Central memory CD8-positive, alpha-beta T cell (primary cell): ENCODE measurements at places on chromosomes 7 and 10.

DNA sequence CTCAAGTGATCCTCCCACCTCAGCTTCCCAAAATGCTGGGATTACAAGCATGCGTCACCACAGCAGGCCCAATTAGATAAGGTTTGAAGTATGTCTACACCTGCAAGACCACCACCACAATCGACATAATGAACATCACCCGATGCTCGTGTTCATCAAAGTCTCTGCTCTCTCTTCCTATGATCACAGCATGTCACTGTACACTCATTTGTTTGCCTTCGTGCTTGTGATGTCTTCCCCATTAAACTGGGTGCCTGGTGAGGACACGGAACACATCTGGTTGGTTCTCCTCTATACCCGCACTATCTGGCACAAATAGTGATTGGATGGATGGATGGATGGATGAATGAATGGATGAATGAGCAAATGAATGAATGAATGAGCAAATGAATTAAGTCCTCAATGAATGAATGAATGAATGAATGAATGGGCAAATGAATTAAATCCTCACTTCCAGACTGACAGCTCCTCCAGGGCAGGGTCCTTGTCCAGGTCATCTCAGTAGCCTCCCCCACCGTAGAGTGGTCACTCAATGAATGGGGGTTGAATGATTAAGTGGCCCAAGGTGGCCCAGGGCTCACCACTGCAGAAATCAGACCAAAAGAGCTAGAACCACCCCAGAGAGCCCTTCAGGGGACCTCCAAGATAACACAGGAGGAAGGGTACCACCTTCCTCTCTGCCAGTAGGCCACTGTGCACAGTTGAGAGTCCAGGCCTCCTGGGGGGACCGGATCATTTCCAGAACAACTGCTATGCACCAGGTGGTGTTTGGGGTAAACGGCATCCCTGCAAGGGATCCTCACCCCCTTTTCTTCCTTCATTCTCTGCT, 101.9 kb upstream of the TNRC18 start:
- DNase-seq, result no peak

- DNase-seq, result no peak
Observed at GRCh38 chr10:89966211-89966610, 264.8 kb downstream of the KIF20B start.

GRCh38 chr7:127901895-127902703, 129.1 kb downstream of the LRRC4 start:
- no peak for DNase-seq

DNA sequence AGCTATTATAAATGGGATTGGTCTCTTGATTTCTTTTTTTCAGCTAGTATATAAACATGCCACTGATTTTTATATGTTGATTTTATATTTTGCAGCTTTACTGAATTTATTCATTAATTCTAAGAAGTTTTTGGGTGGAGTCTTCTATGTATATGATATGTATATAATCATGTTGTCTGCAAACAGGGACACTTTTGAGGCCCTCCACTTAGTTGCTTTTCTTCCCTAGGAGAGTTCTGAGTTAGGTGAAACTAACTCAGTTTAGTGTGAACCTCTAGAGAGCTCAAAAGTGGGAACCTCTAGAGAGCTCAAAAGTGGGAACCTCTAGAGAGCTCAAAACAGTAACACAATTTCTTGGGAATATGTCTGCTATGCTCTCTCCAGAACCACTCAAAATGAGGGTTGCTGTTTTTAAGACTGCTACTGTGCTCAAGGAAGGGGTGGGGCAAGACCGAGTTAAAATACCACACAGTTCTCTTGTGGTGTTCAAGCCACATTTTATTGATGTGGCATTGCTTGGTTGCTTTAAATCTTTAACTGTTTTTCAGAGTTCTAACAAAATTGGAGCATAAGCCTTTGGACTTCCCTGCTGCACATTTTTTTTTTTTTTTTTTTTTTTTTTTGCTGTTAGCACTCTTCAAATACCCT, 13.2 kb downstream of the CCDC7 start:
- peak; percentile 43 for DNase-seq

DNA sequence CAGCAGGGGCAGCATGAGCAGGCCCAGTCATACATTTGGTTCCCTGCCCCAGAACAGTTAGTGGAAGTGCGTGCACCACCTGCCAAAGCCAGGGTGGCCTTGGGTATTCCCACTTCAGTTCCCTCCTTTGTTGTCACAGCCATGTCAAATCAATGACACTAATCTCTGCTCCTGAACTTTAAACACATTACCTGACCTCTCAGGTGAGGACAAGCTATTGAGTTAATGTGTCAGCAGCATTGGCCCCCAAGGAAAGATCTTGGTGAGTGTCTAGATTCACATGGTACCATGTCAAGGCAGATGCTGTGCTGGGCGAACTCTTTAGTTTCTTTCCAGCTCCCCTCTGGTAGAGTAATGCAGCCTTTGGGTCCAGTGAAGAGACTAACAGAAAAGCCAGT, 2.1 kb downstream of the CYP3A5 start:
- DNase-seq, result no peak

DNA sequence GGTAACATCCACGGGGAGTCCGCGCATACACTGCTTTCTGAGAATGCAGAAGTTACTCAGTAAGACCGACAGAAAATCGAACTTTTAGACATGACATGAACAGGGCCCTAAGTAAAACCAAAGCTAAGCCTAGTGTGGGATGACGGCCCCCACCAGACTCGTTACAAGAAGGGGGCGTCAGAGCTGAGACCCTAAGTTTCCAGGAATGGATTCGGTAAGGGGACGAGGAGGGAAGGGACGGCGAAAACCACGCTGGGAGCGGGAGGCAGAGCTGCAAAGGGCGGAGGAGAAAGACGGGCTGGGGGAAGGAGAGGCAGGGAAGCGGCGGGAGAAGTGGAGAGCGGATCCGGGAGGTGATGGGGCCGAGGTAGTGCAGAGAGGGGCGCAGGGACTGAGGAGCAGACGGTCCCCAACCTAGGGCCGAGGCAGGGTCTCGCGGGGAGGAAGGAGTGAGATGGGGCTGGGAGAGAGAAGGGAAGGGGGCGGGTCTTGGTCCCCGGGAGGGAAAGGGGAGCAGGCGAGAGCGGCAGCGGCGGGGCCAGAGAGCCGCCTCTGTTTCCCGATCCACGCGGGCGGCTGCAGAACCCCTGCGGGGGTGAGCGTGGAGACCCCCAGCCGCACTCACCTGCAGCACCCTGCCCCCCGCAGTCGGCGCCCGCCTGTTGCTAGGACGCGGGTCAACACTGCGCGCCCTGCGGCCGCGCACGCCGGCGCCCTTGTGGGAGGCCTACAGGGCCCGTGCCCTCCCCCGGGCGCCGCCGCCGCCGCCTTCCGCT, 513 bp downstream of the ODAD2 start:
- DNase-seq, result no peak

GRCh38 chr7:30309842-30310435, 25.5 kb downstream of the ZNRF2 start:
- no peak for DNase-seq

DNA sequence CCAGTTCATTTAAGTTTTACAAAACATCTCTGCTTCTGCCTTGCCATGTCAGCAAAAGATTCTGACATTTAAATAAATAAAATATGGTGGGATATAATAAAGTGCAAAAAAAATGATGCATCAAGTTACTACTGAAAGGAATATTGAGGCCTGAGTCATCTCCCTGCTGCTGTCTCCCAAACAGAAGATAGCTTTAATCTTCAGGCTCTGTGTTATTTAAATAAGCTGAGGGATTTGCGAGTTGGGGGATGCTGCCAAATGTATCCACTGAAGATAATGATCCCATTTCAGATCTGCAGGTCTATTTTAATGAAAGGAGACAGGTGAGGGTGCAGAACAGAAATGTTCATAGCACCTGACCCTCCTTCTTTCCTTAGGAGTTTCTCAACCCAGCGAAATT, 720.8 kb downstream of the AUTS2 start:
- no peak for DNase-seq

- DNase-seq, result no peak
Observed at GRCh38 chr10:48504141-48504885, 100.6 kb downstream of the ARHGAP22 start.

GRCh38 chr7:109343678-109344077, 774.0 kb downstream of the DNAJB9 start:
- DNase-seq, result no peak

DNA sequence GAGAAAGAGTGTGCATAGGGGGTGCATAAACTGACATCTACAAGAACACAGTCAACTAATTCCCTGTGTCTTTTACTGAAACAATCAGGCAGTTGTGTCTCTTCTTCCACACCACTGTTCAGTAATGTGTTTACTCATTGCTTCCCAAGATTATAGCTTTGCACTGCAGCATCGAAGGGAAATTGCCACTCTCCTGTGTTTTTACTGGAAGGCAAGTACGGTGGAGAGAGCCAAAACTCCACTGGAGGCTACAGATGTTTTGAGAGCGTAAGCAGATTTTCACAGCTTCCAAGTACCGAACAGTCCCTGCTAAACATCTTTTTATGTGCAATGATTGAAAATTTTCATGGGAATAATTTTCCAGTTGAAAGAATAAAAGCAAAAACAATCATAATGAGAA, 510.5 kb upstream of the AKR1E2 start:
- no peak for DNase-seq

DNA sequence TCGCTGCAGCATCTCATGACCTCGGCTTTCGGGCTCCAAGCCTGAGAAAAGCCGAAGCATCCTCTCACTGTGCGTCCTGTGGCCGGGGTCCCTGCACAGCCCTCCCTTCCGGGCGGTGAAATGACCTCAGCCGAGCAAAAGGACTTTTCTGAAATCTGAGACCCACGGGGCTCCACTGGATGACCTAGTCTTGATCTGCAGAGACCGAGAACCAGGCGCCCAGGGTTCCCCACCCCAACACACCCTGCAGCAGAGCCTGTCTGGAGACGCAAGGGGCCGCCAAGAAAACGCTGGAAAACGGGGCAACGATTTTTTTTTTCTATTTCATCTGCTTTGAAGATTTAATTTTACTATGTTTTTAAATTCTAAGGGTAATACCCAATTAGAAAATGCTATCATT, 31.7 kb downstream of the NPS start:
- DNase-seq, result no peak

- DNase-seq, result no peak
Observed at GRCh38 chr10:113003052-113003451, 53.0 kb downstream of the TCF7L2 start.

DNA sequence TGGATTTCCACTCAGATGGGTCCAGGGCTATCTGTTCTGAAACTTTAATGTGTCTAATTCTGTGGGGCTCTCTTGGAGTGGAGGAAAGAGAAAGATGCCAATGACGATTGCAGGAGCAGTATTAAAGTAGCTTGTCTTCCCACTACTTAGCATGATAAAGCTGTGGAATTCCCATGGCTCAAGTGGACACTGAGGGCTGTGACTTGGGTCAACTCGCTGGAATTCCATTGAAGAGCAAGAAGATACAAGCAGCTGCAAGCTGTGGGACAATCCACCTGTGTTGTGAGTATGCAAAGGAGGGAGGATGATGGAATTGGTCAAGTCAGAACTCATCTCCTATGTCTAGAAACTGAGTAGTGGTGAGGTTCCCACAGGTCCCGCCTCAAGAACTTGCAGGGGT, 154.2 kb upstream of the MINDY3 start:
- DNase-seq, result no peak
